Bronchial epithelial cell (primary cell): ENCODE measurements at places on chromosomes 4 and X. TPM values are rescaled to one million over a fixed set of nuclear protein-coding genes. Genes with fewer than 3 reads are reported as not detected.

The TLR3 gene
- total RNA-seq = 0.26 and 0.38 TPM in 2 replicates

The BRS3 gene
- not detected in 2 replicates for total RNA-seq

The DUX4 gene
- not detected in 2 replicates for total RNA-seq

The TASL gene
- not detected in 2 replicates for total RNA-seq

GRCh38 chr4:134762053-134762452 lies 560.5 kb upstream of the PABPC4L start:
- no peak for DNase-seq

GRCh38 chrX:21645431-21645830 lies 12.7 kb downstream of the KLHL34 start:
- DNase-seq = no peak

GRCh38 chr4:159150821-159151390 lies 48.0 kb downstream of the RAPGEF2 start:
- no peak for DNase-seq

DNA sequence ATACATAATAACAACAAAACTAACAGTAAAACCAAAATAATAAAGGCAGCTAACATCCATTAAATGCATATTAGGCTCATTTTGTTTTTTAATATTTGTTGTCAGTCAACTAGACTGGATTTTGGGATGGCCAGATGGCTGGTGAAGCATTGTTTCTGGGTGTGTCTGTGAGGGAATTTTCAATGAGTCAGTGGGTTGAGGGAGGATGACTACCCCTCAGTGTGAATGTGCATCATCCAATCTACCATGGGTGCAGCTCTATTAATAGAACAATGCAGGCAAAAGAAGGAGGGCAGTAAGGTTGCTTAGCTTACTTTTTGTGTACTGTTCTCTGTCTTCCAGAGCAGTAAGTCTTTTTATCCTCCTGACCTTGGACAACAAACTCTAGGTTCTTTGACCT lies 484.2 kb upstream of the HS3ST1 start:
- peak; percentile 87 for DNase-seq

DNA sequence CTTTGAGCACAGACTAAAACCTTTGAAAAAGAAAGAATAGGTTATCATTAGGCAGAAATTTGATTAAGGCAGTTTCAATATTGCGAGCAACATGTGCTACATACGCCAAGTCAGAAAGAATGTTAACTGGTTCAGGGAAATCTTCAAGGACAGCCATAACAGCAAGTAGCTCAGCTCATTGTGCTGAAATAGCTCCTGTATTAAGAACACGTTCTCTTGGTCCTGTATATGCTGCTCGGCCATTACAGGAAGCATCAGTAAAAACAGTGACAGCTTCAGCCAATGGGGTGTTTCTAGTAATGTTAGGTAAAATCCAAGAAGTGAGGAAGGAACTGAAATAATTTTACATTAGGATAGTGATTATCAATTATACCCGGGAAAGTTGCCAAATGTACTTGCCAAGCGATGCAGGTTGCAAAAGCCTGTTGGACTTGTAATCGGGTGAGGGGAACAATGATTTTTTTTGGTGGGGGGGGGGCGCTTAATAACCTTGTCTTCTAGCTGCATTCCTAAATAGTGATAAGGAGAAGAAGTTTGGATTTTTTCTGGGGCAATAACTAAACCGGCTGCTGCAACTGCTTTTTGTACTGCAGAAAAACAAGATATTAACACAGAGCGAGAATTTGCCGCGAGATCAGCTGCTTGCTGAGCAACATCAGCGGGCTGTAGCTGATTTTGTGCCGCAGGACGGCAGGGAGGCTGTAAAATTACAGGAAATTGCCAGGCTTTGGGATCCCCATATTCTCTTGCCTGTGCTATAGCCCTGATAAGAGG lies 49.4 kb upstream of the RASSF6 start:
- DNase-seq = no peak

DNA sequence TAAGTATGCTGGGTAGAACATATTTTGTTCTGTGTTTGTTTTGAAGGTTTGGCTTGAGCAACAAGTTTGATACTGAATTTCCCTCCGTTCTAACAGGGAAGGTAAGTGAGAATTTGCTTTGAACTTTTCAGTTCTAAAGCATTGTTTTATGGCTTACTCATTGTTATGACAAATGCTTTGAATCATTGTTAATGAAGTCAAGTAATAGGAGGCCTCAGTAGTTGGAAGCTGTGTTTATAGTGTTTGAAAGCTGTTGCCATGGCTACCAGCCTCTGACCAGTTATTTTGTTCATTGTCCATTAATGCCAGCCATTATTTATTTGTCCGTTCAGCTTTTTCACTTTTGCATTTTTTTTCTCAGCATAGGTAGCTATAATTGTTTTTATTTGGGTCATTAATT lies 14.4 kb downstream of the CHIC1 start:
- DNase-seq = peak; percentile 89

DNA sequence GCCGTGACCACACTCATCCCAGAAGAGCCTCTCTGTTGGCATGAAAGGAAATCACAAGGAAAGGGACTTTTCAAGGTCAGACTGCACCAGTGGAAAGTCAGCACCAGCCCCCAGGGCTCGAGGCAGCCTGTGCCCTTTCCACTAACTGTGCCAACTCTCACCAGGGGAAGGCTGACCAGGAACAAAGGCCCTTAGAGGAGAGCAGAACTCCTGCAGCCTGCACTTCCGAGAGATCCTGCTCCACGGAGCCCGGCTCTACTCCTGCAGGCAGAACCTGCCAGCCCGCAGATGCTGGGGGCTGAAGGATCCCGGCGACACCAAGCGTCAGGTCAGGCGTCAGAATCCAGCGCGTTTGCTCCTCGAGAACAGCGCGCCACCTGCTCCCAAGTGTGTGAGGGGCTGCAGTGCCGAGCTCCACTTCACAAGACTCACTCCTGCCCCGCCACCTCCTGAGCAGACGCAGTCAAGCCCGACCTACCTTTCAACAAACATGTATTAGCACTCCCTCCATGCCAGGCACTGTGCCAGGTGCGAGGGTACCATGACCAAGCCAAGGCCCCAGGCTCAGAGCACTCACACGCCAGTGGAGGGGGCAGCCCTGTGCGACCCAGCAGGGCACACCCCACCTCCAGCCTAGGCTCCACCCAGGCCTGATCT lies 13.6 kb upstream of the HELT start:
- peak; percentile 5 for DNase-seq

GRCh38 chrX:131067846-131068745 lies 9.9 kb downstream of the ARHGAP36 start:
- DNase-seq = no peak

- peak; percentile 27 for DNase-seq
These were observed 344.9 kb downstream of the BCOR start for GRCh38 chrX:39752815-39753214.

DNA sequence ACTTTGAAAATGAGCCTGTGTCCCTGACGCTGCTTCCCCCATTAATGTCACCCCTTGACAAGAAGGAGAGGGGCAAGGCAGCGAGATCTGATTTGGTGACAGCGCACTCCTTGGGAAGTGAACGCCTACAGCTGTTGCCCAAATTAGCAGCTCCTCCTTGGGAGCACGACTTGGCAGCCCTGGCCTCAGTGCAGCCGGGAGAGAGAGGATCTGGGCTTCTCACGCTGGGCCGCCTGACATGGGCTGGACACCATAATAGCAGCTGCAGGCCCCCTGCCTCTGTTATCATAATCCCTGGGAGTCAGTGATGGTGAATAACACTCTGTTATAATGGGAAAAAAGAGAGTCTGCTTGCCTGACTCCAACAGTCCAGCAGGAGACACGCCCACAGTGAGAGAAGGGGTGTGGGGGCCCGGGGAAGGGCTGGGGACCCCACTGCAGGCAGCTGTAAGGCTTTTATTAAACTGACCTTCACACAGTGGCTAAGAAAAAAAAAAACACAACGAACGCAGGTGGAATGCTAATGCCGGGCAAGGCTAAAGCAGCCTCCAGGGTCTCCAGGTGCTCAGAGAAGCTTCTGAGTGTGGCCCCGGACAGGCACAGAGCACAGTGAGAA lies 73.3 kb downstream of the PSAPL1 start:
- no peak for DNase-seq

- peak; percentile 50 for DNase-seq
These were observed 304.1 kb upstream of the TECRL start for GRCh38 chr4:64713256-64713840.

GRCh38 chr4:2135083-2135482 lies 76.0 kb downstream of the NAT8L start:
- no peak for DNase-seq

DNA sequence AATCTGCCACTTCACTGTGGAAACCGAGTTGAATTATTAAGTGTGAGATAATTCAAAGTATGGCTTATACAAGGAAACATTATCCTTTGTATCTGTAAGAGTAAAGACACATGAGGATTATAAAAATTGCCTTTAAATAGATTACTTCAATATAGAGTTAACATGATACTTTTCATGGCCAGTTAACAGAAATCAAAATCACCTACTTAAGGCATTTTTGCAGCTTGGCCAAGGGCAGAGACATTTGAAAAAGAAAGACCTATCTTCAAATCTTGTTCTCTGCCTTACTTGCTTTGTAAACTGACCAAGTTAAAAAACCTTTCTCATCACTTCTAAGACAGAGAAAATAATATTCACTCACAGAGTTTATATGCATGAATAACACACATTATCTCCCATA lies 44.9 kb upstream of the GUCY1B1 start:
- no peak for DNase-seq

- DNase-seq = no peak
These were observed at the start of gene SLC10A6 for GRCh38 chr4:86848732-86849619. SLC10A6 (minus strand) TSS chr4:86849384; CDS start chr4:86849115, 269 bp downstream.
